ENCODE measurements at places on chromosomes 7 and 10.

GRCh38 chr10:113382691-113383090, 170.2 kb upstream of the HABP2 start:
- DNase-seq = no peak

DNA sequence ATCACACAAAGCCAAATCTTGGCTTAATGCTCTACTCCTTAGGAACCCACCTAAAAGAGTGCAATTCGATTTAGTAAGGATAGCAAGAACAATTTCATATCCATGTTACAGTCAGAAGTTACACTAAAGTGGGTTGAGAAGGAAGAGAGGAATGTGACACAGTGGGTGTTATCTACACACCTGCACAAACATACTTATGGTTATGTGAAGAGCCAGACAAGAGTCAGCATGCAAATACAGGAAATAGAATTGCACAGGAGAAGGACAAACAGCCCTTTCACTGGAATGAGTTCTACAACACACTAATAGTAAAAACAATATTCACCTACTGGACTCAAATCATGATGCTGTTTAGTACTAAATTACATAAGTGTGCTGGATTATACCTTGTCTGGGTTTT, 262.8 kb downstream of the DGKB start:
- DNase-seq = no peak

GRCh38 chr7:14630048-14630447, 272.5 kb downstream of the DGKB start:
- DNase-seq = no peak

DNA sequence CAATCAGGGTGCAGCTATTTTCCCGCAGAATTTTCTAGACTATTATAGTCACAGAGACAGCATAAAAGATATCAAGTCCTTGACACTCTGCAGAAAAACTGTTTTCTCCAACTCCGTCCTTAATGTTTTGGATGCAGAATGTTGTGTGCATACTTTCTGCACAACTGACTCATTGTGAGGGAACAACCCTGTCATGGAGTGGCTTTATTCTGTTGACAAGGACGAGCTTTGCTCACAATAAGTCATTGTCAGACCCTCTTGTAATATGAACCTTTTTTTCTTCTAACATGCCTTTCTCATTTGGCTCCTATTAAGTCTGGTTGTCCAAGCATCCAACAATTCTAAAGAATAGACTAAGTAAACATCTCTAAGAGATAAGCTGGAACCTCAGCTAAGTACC, 17.3 kb downstream of the ABCB4 start:
- no peak for DNase-seq

DNA sequence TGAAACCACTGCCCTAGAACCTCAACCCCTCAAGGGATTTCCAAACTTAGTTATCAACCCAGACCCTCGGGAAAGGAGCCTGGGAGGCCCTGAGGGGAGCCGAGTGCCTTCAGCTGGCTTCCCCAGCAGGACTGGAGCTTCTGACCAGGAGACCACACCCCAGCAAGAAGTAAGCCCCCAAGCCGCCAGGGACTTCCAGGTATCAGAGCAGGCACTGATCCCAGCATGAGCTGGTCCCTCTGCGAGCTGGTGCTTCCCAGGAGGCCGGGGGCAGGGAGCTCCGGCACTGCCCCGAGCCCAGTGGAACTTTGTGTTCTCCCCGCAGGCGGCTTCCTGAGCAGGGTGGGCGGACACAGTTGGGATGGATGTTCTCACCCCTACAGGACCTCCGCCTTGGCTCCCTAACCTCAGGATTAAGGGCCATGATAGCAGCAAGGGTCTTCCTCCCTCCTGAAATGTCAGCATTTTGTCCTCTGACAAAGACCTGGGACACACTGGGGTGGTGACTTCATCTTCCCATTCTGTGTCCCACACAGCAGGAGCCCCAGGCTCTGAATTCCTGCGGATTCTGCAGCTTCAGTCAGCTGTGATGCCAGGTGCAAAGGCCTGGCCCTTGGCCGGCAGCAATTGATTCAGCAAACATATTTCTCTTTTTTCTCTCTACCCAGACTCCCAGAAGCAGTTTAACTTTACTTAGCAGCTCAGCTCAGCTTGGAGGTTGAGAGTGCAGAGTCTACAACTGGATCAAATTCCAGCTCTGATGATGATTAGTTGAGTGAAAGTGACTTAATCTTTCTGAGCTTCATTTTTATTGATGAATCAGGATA, 11.6 kb downstream of the ATP6V0E2 start:
- no peak for DNase-seq
